Naive thymus-derived CD8-positive, alpha-beta T cell (primary cell): ENCODE measurements at places on chromosomes 5 and 9.
A peak's percentile ranks its signal among the peaks of the same experiment; 100 is the strongest.

DNA sequence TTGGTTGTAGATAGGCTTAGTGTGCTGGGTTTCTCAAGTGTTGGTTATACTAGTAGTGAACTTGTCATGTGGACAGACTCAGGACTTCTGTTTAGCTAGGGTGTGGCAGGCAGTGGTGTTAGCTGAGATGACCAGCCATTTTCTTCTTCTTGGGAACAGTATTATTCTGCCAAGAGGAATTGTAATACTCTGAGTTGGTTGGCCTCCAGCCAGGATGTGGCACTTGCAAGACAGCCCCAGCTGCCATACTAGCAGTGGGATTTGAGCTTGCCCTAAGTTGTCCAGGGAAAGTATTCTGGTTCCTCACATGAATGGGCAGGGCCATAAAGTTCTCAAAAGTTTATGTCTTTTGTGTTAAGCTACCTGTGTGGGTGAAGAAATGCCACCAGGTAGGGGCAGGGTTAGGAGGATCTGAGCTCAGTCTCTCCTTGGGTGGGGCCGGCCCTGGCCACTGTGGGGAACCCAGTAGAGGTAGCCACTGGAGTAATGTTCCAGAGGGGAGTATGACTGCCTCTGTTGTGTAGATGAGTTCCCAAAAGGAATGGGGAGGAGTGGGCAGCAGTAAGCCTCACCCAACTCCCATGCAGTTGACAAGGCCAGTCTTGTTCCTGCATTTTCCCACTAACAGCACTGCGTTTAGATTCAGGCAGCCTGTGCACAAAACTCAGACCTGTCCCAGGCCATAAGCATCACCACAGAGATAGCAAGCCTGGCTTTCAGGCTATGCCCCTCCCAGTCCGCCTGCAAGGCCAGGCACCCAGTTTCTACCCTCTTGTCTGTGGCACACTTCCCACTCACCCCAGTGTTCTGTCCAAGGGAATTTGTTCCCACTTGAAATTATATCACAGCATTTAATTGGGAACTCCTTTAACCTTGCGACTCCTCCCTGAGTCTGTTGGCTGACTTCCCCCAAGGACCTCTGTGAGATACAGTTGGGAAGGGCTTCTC is 250.7 kb downstream of the ANXA1 start:
- DNase-seq, result no peak

GRCh38 chr9:72855321-72855720 is 97.5 kb downstream of the ALDH1A1 start:
- DNase-seq, result no peak

- DNase-seq, result no peak
These were observed 5.3 kb downstream of the ELAVL2 start for GRCh38 chr9:23820451-23821374.

GRCh38 chr5:98209418-98209817 is 564.0 kb upstream of the RGMB start:
- no peak for DNase-seq

GRCh38 chr9:77175151-77175550 is 2.2 kb upstream of the VPS13A start:
- no peak for DNase-seq

DNA sequence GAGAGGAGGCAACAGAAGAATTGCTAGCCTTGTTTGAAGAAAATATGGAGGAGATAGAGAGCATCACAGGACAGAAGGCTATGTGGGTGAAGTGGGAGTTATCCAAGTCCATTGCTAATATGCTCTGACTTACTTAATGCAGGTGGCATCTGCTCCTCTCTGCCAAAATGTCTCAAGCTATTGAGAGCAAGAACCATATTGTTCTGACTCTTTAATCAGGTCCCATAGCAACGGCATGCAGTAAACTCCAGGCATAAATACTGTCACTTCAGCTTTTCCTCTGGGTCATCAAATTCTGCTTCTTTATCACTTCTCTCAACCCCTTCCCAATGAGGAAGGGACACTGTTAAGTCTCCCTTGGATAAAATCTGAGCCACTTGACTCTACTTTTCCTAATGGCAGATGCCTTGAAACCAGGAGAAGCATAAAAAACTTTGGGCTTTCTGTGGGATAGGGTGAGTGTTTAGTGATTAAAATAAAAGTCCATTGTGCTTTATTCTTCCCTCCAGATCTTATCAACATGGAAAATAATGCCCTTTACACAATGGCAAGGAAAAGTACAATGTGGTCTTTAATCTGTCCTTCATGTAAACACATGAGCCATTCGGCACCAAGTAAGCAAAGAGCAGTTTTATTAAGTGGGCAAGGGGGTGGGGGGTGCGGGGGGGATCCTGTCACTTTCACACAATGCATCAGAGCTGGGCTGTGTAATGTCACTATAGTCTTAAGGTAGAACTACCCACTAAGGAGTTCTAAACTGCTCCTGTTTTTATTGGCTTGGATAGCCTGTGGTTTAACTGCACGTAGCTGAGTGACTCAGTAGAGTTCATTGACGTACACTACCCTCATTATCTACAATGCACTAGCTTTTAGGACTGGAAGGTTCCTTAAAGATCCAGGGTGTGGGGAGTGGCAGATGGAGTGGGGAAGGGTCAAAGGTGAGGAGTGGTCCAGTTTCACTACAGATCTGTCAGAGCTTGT is 71.0 kb upstream of the TARS1 start:
- DNase-seq, result no peak

GRCh38 chr9:5364294-5365024 is 24.8 kb upstream of the RLN1 start:
- no peak for DNase-seq

- DNase-seq, result no peak
These were observed 1461.2 kb downstream of the MAT2B start for GRCh38 chr5:164966611-164967010.

DNA sequence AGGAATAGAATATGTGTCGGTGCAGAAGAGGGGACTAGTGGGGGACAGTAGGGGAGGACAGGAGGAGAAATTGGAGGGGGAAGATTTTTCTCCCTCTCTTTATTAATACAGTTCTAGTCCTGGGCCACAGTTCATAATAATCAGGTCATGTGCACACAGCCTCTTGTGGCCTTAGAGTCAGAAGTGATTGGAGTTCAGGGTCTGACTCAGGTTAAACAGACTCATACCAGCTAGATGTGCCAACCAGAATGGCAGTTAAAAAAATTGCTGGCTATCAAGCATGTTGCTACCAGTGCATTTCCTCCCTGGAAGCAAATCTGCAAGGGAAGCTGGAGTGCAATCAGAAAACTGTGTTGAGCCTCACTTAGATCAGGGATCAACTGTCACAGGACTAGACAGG is 132.7 kb upstream of the MAP1B start:
- no peak for DNase-seq

DNA sequence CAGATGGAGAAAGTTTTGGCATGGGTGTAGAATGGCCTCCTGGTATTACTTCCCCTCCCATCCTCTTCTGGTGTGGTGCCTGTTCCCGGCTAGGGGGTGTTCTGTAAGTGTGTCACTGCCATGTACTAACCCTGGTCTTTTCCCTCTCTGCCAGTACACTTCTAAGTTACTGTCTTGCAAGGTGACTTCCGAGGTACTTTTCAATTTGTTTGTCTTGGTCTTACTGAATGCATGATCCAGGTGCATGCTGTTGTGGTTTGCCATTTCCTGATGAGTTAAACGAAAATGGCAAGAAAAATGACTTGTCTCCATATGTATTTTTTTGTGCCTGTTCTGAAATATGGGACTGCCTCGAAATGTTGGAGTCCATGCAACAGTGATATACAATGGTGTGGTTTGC is 46.0 kb downstream of the C9orf152 start:
- DNase-seq, result no peak

GRCh38 chr5:76662521-76662920 is 39.3 kb upstream of the F2RL2 start:
- DNase-seq, result no peak

GRCh38 chr9:125889476-125890419 is 142.6 kb downstream of the PBX3 start:
- DNase-seq, result peak; percentile 46

- DNase-seq, result no peak
These were observed 348.4 kb downstream of the BRINP1 start for GRCh38 chr9:119020730-119021333.

DNA sequence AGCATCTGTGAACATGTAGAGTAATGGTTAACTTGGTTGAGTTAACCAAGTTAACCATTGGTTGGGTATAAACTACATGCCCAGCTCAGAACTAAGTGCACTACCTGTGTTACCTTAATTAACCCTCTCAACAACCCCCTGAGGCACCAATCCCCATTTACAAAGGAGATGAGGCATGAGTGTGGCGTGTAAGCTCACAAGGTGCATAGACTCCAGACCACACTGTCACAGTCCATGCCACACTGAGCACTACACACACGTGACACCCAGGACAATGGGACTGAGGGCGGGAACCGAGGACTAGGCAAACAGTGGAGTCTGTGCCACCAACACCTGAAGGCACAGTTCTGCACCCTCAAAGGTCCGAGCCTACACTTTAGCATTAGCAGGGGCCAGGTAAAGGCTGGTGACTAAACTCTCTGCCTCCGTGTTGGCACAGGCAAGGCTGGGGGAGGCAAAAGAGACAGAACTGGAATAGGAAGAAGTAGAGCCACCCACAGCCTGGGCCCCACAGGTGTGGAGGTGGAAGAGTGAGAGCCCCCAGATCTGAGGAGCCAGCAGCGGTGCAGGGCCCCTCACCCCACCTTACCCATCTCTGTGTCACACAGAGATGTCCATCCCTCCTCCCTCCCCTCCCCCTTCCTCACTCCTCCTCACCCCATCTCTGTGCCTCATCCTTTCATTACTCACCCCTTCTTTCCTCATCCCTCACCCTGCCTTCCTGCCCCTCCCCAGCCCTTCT is 2.2 kb upstream of the DNAJB5 start:
- no peak for DNase-seq

- DNase-seq, result no peak
These were observed 28.4 kb upstream of the TRIO start for GRCh38 chr5:14114615-14115251.

GRCh38 chr9:124857533-124858162 is 4.1 kb downstream of the RPL35 start:
- DNase-seq, result no peak

- DNase-seq, result no peak
These were observed 1785.1 kb downstream of the MAT2B start for GRCh38 chr5:165290535-165290934.

DNA sequence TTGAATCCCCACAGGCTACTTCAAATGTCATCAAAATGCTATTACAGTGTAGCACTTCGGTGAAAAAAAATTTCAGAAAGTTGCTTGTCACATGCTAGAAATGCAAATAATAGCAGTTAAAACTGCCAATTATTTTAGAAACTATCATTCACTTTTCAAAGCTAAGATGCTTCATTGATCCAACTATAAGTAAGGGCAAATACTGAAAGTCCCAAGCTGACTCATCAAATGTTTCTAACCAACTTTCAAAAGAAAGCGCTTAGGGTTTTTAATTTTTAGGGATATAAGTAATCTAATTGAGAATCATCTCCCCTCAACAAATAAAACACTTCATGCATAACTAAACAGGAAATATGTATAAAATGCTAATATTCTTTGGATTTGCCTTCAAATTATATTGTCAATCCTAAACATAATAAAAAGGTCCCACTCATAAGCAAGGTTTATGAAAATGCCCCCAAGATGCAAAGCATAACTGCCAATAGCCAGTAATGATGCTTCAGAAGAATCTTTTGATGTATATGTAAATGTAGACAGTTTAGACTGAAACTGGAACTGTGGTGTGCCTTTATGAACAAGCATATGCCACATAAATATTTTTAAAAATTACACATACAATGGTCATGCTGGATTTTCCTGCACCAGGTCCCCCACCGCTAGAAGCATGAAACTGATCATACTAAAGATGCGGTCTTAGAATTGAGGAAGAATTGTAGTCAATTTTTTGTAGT is 12.2 kb downstream of the ACTL7A start:
- DNase-seq, result no peak

GRCh38 chr9:109699019-109699418 is 81.0 kb upstream of the PALM2AKAP2 start:
- no peak for DNase-seq

- DNase-seq, result no peak
These were observed 15.7 kb downstream of the USP20 start for GRCh38 chr9:129850821-129851550.

GRCh38 chr9:27529316-27530278 is at the start of gene MOB3B:
MOB3B (minus strand) TSS chr9:27529814; CDS start chr9:27455550, 74,264 bp downstream.
- DNase-seq, result peak; percentile 79

DNA sequence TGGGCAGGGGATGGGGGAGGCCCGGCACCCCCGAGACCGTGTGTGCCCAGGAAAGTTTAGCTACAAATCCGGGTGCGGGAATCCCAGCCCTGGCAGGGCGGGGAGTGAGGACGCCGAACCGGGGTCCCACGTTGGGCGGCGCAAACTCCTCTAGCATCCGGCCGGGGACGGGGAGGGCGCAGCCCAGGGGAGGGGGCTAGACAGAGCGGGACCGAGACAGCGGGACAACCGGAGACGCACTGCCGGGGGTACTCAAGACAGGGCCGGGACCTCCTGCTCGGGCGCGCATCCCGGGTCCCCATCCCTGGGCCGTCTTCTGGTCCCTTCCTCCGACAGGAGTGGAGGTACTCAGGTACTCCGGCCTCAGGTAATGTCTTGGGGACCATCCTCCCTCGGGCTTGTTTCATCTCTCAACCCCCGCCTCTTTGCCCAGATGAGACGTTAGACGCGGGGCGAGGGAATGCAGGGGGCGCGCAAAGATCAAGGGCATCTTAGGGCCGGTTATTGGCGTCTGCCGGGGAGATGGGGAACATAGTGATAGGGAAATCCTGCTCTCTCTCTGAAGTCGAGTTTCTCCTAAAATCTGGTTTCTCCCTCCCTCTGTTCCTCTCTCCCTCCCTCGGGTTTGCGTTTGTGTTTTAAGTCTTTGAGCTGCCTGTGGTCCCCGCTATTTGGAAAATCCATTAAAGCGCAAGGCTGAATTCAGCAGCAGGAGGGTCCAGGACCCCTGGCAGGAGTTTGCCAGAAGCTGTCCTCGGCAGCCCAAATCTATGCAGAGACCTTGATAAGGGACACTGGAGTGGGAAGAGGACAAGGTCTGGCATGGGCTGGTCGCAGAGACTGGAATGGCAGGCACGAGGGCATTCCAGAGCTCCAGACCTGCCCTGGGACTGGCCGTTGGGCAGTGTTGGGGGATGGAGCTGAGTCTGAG is 815 bp downstream of the PDZD2 start:
- no peak for DNase-seq

GRCh38 chr5:113615708-113616107 is 102.2 kb downstream of the YTHDC2 start:
- DNase-seq, result no peak

GRCh38 chr5:150613991-150614660 is 26.3 kb upstream of the SYNPO start:
- no peak for DNase-seq
